Hematopoietic multipotent progenitor cell (in vitro differentiated cells): ENCODE measurements at places on chromosomes 4 and X.

GRCh38 chr4:28799696-28800095 is 1920.5 kb upstream of the PCDH7 start:
- DNase-seq = no peak

DNA sequence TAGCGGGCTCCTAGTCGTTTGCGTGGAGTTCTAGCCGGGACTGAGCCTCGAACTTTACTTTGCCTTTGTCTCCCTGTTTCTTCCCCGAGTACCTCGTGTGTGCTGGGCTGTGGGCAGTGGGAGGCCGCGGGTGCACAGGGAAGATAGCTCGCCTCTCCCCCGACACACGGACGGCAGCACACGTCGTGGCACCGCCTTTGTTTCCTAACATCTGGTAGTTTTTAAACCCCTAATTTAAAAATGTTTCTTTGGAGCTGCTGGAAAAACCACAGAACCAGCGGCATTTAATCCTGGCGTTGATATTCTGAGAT is 866 bp downstream of the RBM46 start:
- DNase-seq = no peak

GRCh38 chrX:112630187-112630586 is 49.6 kb downstream of the LHFPL1 start:
- DNase-seq = no peak

DNA sequence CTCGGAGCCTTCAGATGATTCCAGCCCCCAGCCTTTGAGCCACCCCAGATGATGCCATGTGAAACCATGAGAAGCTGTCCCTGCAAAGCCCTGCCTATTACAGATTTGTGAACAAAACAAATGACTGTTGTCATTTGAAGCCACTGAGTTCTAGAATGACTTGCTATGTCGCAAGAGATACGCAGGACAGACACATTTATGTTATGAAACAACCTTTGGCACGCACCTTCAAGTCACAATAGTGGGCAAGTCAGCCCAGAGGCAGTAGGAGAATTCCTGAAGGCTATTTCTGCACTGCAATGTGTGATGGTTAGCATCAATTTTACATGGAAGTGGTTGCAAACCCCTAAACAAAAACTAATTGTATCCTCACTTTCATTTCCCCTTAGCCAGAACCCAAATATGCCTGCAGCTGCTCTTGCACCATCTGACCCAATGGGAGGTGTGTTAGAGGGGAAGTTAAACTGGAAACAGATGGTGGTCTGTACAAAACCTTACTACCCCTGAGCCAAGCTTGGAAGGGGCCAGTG is 174.4 kb upstream of the ATP6AP2 start:
- no peak for DNase-seq

DNA sequence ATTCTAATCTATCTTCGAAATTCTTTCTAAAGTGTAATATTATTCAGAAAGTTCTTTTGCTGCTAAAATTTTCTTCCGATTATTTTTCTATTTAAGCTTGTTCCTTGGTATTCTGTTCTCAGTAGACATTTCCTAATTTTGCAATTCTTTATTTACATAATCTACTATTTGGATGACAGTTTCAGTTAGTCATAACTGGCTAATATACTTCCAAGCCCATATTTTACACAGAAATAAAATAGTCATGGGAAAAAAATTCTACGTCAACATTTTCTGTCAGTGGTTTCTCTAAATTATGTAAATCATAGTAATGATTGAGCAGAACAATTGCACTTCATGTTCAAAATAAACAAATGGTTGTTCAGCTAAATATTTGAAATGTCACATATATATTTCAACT is 178.0 kb upstream of the ANKRD50 start:
- no peak for DNase-seq
